ENCODE measurements at places on chromosomes 1 and 21. TPM values are rescaled to one million over a fixed set of nuclear protein-coding genes. Genes with fewer than 3 reads are reported as not detected.

The NR1I3 gene
- total RNA-seq = not detected

The FMOD gene
- total RNA-seq = 0.18 TPM

The ADORA3 gene
- not detected for total RNA-seq

The MRPL9 gene
- 65.4 TPM for total RNA-seq

The HAO2 gene
- not detected for total RNA-seq

GRCh38 chr1:46288485-46289133, 14.8 kb downstream of the LRRC41 start:
- DNase-seq = peak; percentile 77

DNA sequence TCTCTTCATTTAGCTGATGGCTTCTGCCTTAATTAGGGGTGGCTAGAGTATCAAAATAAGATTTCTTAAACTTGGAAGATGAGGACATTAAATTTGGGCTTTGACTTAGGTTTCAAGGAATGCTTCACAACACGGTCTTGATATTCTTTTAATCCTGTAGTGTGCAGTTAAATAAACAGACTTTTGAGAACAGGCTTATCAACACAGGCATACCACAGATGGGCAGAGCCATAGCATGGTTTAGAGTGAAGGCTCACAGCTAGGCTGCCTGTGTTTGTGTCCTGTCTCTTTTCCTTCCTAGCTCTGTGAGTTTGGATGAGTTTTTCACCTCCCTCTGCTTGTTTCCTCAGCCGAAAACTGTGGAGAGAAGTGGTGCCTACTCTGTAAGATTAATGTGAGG, 102.3 kb upstream of the IPO9 start:
- no peak for DNase-seq

- peak; percentile 18 for DNase-seq
Observed at GRCh38 chr1:17265162-17265561, 16.3 kb downstream of the PADI3 start.

- DNase-seq = no peak
Observed at GRCh38 chr21:42614811-42615351, 38.5 kb upstream of the PDE9A start.

- no peak for DNase-seq
Observed at GRCh38 chr1:54161495-54162168, 8.8 kb upstream of the CDCP2 start.

GRCh38 chr1:77888081-77888780, at the start of gene NEXN:
TSS of gene NEXN (plus strand) at chr1:77888624. CDS start at chr1:77916107, 27,483 bp downstream.
- DNase-seq = peak; percentile 79
